ENCODE measurements at places on chromosomes 3 and 15.

DNA sequence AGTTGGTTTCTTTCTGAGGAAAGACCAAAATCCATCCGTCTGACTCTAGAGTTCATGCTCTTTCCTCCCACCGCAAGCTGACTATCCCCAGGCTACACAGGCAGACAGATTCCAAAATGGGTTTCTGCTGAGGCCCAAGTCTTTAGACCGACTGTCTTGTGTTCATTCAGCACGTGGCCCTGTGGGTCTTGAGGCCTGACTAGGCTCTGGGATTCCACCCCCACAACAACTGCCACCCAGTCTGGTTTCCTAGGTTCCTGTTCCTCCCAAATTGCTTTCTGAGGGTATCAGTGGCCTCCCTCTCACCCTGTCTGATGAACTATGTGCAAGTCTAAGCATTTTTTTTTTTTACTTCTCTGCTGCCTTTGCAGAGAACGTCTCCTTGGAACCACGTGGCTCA lies 67.7 kb downstream of the CYP19A1 start:
- DNase-seq, result no peak

DNA sequence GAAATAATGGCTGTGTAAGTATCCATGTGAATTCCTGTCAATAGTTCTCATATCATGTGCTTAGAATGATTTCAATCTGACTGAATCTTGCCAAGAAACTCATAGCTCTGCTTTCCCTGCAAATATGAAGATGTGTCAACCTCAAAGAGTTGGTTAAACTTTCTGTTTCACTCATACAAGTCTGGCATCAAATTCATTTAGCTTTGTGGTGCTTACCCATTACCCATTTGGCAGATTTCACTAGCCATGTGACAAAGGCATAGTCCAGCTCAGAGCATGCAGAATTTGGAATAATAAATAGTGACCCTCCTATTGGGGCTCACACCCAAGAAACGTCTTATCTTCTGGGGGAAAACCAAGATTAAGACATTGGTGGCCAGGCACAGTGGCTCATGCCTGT lies 256.6 kb upstream of the TPRG1 start:
- no peak for DNase-seq

GRCh38 chr3:174651951-174652350 lies 207.2 kb upstream of the NAALADL2 start:
- no peak for DNase-seq

- DNase-seq, result no peak
Measured at GRCh38 chr15:70799667-70800450, 36.5 kb upstream of the UACA start.

DNA sequence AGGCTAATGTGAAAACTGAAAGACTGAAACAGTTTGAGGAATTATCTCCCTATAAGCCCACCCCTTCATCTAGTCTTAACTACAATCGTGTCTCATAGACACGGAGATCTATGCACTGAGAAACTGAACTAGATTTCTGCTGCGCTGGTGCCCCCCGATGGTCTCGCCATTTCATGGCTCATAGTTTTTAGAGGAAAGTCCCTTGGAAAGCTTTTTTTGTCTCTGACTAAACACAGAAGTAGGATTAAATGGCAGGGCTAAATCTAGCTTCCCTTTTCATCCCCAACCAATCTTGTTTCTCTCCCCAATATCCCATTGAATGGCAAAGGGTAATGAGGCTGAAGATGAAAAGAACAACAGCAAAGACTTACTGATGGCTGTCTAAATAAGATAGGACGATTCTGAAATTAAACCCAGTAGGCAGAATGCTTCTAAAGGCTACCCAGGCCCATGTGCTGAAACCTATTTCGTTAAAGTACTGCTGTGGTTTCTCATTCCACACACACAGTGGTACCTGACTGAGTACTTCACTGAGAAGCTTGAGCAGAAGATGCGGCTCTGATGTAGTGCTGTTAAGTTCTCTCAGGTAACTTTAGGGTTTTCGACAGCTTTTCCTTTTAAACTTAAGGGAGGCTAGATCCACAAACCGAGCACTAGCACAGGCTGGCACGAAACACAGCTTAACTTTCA lies 142.7 kb downstream of the GADL1 start:
- DNase-seq, result peak; percentile 43

- no peak for DNase-seq
Measured at GRCh38 chr15:56523521-56523920, 58.6 kb upstream of the MNS1 start.

GRCh38 chr3:59286791-59287531 lies 237.1 kb upstream of the CFAP20DC start:
- peak; percentile 15 for DNase-seq

- DNase-seq, result no peak
Measured at GRCh38 chr3:124619887-124620599, 110.2 kb upstream of the UMPS start.

GRCh38 chr3:10232137-10232536 lies 16.1 kb upstream of the TATDN2 start:
- no peak for DNase-seq

- DNase-seq, result no peak
Measured at GRCh38 chr3:107414325-107414964, 37.2 kb downstream of the CCDC54 start.

GRCh38 chr3:99765042-99765942 lies 52.4 kb upstream of the CMSS1 start:
- DNase-seq, result no peak

GRCh38 chr3:177199206-177199760 lies 2.0 kb upstream of the TBL1XR1 start:
- DNase-seq, result no peak

DNA sequence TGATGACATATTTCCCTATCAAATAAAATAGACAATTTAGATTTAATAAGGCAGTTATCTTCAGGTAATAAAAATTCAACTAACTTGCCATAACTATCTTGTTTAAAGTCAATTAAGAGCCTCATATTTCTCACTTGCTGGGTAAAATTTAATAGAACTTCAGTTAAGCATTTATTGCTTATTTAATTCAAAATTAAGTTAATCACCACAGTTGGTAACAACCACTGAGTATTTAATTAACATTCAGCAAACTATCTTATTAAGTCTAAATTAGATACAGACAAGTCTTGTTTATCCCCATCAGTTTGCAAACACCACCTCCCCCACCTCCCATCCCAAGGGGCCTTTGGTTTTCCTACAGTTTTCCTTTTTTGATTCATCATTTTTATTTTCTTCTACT lies 14.7 kb downstream of the LPP start:
- DNase-seq, result no peak

- no peak for DNase-seq
Measured at GRCh38 chr15:52503788-52504496, 24.7 kb downstream of the MYO5A start.

- DNase-seq, result no peak
Measured at GRCh38 chr3:67383379-67383778, 271.0 kb downstream of the SUCLG2 start.

DNA sequence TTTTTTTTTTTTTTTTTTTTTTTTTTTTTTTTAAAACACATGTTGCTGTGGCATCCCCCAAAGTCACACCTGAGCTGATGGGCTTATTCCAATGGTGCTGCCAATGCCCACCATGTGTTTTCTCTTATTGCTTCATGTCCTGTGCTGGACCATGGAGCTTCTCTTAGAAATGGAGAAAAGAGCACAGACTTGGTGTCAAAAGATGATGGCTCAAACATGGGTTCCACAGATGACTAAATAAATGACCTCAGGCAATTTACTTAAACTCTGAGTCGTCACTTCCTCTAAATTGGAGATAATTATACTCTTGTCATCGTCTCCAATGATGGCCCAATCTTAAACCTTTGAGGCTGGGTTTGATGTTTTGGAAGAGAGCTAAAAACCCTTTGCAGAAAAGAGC lies 28.1 kb downstream of the CHST2 start:
- no peak for DNase-seq

- peak; percentile 41 for DNase-seq
Measured at GRCh38 chr15:48963524-48964113, at the start of gene SHC4. SHC4 (minus strand) TSS chr15:48963919; CDS start chr15:48963015, 904 bp downstream.

DNA sequence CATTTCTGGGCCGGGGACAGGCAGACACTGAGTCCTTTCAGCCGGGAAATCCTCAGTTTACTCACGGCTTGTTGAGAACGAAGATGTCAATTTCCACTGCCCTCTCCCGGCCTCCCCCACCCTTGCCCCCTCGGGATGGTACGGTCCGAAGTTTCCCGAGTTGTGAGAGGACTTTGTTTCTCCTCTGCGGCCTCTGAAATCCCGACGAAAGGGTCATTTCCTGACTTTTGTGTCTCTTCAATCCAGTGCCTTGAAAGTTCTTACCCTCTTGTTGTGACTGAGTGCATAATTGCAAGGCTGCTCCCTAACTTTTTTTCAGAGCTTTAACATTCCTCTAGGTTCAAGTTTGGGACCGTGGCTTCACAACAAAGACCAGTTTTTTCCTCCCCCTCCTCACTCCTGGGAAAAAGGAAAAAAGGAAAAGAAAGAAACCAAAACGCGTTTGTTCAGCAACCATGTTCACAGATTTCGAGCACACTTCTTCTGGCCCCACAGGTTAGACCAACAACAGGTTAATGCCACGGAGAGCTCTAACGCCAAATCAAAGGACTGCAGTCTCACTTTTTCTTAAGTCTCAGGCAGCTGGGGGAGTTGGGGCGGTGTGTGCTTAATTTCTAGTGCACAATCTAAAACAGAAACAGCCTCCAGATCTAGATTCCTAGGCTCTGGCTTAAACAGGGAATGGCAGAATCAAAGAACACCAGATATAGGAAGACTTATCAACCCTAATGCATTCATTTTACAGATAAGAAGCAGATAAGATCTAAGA lies 138.9 kb downstream of the TMCO5A start:
- no peak for DNase-seq

DNA sequence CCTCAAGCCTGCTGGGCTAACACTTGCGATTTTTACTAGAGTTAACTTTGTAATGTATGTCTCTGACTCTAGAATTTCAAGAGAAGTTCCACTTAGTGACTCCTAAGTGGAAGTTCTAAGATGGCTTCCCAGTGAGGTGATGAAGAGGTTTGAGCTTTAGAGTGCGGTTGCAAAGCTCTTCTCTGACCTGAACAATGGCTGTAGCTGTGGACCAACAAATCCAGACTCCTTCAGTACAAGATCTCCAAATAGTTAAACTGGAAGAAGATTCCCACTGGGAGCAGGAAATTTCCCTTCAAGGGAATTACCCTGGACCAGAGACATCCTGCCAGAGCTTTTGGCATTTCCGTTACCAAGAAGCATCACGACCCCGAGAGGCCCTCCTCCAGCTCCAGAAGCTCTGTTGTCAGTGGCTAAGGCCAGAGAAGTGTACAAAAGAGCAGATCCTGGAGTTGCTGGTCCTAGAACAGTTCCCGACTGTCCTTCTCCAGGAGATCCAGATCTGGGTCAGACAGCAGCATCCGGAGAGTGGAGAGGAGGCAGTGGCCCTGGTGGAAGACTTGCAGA lies 22.3 kb downstream of the WDR73 start:
- DNase-seq, result peak; percentile 27

DNA sequence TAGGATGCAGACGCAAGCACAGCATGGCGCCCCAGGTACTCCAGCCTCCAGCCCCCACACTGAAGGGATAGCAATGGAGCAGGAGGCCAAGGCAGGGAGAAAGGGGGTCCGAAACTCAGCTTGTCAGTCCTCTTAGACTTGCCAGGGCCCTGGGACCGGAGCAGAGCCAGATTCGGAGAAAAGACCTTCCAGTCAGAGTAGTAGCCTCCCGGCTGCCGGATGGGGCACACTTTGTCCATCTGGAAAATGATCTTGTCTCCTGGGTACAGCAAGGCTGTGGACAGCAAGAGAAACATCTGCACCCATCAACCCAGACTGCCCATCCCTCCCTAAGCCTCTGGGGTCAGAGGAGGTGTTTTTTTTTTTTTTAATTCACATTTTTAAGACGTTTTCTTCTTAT lies 24.3 kb downstream of the EFCAB12 start:
- DNase-seq, result no peak

GRCh38 chr15:98720031-98720430 lies 71.7 kb downstream of the IGF1R start:
- DNase-seq, result no peak

- no peak for DNase-seq
Measured at GRCh38 chr3:27978440-27978839, 256.3 kb upstream of the EOMES start.

- DNase-seq, result no peak
Measured at GRCh38 chr15:50318697-50319096, 36.3 kb downstream of the GABPB1 start.

DNA sequence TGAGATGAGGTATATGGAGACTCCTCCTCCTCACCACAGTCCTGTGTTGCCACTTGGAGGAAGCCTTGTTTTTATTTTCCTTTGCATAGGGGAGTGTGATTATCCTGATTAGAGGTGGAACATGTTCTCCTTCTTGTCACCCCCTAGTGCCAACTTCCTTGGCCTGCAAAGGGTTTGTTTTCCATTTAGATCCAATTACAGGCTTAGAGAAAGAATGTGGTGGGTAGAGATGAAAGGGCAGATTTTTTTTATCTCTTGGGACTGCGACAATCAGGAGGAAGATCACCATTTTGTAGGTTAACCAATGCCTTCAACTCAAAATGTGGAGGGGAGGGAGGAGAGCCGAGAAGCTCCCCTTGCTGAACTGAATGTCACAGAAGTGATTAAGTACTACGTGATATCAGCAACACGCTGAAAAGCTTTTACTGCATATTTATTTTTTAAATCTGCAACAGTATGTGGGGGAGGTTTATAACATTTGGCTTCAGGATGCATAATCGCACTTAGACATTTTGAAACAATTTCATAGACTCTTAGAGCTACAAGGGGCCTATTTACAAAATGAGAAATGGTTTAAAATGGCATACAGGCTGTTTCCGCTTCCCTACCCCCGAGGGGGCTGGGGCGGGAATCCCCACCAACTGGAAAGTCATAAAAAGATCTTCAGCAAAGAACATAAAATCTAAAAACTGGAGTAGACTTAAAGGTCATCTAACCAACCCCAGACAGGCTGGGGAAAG lies 2.4 kb downstream of the LMCD1 start:
- no peak for DNase-seq
